ENCODE measurements at places on chromosomes 5 and 9.

- DNase-seq: no peak
Measured at GRCh38 chr5:116771466-116772151, 197.0 kb upstream of the SEMA6A start.

DNA sequence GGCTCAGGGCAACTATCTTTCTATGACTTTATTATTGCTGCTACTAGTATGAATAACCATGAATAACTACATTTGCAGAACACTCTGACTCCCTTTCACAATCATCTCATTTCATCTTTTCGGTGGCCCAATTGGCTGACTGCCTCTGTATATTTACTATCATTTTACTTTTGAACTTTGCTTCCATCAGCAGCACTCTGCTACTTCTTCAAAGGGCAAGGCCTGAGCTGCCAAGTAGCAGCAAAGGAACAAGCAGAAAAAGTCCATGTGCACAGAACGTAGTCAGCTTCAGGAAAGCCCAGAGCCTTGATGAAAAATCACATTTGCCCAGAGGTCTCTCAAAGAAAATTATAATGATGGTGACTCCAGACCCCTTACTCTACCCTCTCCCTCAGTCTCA lies 214.5 kb upstream of the PUM3 start:
- no peak for DNase-seq

DNA sequence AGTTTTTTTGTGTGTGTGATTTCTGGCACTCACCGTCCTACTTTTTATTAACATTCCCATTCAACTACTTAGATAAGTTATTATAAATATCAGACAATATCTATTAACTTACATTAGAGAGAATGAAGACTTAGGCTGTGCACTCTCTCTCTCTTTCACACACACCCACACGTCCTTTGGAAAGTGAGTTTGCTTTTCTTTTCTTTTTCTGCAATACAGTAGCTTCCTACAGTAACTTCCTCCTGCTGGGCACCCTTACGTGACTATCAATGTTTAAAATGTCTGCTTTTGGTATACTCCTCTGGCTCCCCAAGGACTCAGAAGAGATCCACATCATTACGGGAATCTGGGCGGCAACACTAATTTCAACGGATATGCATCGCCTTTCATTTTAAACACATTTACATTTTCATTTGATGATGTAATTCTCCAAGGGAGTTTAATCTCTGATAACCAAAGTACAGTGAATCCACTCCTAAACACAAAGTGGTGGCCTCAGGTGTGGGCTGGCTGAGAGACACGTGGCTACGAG lies 179.5 kb downstream of the MAPKAP1 start:
- DNase-seq: no peak

DNA sequence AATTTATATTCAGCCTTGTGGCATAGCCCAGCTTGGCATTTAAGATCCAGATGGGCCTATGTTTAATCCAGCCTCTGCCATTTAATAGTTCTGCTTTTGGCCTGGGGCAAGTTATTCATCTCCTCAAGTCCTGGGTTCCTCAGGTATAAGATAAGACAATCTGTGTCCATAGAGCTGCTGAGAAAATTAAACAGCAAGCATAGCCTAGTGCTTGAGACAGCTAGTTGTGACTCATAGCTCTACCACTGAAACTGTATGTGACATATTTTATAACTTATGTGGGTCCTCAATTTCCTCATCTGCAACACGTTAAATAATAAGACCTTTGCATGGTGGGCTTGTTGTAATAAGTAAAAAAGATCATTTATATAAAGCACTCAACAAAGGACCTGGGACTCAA lies 53.3 kb upstream of the ATP10B start:
- DNase-seq: no peak

DNA sequence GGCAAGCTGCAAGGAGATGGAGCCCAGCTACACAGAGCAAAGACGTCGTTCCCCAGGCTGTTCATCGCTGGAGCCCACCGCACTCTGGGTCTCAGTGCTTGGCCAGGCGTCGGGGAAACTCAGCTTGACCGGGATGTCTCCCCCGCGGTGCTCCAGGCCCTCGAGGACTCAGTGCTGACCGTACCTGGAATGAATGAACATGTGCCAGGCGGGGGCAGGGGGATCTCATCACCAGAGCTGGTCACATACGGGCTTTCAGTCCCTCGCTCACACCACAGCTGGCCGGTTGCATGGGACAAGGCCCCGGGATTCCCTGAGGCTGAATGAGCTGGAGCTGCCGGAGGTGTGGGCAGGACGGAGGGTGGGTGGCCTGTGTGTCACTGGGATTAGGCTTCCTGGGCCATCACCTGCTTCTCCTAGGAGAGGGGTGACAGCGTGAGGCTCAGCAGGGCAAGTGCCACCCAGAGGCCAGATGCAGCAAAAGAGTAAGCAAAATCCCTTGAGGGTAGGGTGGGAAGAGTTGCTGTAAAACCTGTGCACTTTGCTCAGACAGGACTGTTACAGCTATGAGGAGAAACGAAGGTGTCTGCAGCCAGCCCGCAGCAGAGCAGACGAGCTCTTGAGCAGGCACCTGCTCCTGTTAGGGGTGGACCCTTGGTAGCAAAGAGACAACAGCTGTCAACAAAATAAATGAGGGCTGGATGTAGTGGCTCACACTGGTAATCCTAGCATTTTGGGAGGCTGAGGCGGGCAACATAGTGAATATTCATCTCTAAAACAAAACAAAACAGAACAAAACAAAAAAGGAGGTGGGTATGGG lies 70.7 kb upstream of the RAPGEF1 start:
- DNase-seq: peak; percentile 53

GRCh38 chr5:125375143-125375542 lies 628.7 kb upstream of the ZNF608 start:
- peak; percentile 19 for DNase-seq

- no peak for DNase-seq
Measured at GRCh38 chr5:38585816-38586215, 29.4 kb upstream of the LIFR start.

All from NCI-H1694 treated with DMSO at 0.1 percent for 48 hours (cell line).